Activated CD4-positive, alpha-beta T cell treated with anti-CD3 and anti-CD28 coated beads, Interleukin-10, Interleukin-2, amounts not matched to agents 100 ng/mL and 50 ng/mL, durations not matched to agents 16 hours and 8 hours (primary cell): ENCODE measurements at places on chromosomes 16 and 17.

DNA sequence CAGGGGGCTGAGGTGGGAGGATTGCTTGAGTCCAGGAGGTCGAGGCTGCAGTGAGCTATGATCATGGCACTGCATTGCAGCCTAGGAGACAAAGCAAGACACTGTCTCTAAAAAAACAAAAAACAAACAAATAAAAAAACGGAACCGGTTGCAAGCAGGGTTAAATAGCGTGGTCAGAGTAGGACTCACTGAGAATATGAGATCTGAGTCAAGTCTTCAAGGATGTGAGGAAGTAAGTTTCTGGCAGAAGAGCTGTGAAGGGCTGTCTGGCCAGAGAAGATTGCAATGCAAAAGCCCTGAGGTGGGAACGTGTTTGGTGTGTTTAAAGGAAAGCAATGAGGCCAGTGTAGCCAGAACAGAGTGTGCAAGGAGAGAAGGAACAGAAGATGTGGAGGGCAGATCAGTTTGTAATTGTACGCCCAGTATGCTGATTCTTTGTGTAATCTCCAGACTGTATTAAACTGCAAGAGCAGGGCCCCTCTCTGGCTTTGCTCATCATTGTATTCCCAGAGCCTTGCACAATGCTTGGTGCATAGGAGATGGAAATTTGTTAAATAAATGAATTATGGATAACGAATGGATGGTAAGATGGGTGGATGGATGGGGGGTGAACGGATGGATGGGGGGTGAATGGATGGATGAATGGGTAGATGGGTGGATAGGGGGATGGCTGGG is 6.3 kb downstream of the G6PC1 start:
- no peak for DNase-seq

GRCh38 chr16:53680756-53681155 is 22.9 kb downstream of the RPGRIP1L start:
- DNase-seq: no peak

GRCh38 chr17:69608808-69609472 is 194.4 kb downstream of the MAP2K6 start:
- no peak for DNase-seq

- no peak for DNase-seq
These were observed 2.7 kb upstream of the PRM1 start for GRCh38 chr16:11283820-11284248.

DNA sequence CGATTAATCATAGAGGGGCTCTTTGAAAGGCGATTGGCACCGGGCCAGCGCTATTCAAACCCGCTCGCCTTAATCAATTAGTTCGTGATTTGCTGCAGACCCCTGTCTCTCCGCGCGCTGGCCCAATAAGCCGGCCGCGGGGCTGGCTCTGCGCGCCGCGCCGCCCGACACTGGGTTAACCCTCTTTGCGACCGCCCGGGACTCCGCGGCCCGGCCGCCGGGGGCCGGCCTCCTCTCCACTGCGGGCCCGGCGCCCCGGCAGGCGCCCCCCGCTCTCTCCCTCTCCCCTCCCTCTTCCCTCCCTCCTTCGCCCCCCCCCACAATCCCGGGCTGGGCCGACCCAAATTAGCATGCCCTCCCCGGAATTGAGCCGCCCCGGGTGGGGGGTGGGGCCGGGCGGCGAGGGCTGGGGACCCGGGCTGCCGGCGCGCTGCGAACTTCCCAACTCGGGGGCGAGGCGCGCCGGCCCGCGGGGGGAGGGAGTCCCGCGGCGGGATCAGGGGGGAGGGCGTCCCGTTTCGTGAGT is 428 bp upstream of the SALL1 start:
- DNase-seq: no peak
